ENCODE measurements at places on chromosomes 1 and 21. TPM values are rescaled to one million over a fixed set of nuclear protein-coding genes. Genes with fewer than 3 reads are reported as not detected.

Gene RUNX3
- not detected for total RNA-seq

Gene FLG2
- not detected for total RNA-seq

Gene S100A2
- total RNA-seq: 0.76 TPM

Gene NOS1AP
- 0.13 TPM for total RNA-seq

Gene CYP4B1
- total RNA-seq: not detected

Gene OR10R2
- not detected for total RNA-seq

Gene FCRLA
- 0.13 TPM for total RNA-seq

Gene TOMM20
- 92.5 TPM for total RNA-seq

Gene UBL4B
- not detected for total RNA-seq

Gene FCER1A
- total RNA-seq: not detected

Gene AXDND1
- not detected for total RNA-seq

Gene KANK4
- total RNA-seq: not detected

Gene RGS4
- 8.5 TPM for total RNA-seq

Gene OR2C3
- not detected for total RNA-seq

Gene THEMIS2
- 29.9 TPM for total RNA-seq

Gene IGSF21
- not detected for total RNA-seq

Gene RNF186
- not detected for total RNA-seq

Gene TRIM63
- not detected for total RNA-seq

Gene ATP5IF1
- 85.6 TPM for total RNA-seq

Gene ICOSLG
- 1.1 TPM for total RNA-seq

Gene CITED4
- total RNA-seq: 2.8 TPM

Gene TCEANC2
- 2.1 TPM for total RNA-seq

Gene SPRR3
- total RNA-seq: not detected

Gene PSRC1
- 4.5 TPM for total RNA-seq

Gene PRAMEF10
- not detected for total RNA-seq

Gene LY9
- total RNA-seq: not detected

Gene DOP1B
- 3.1 TPM for total RNA-seq

Gene CCDC24
- 1.4 TPM for total RNA-seq

Gene PCBP3
- 0.13 TPM for total RNA-seq

Gene SMYD2
- 193 TPM for total RNA-seq

Gene C1QB
- total RNA-seq: not detected

Gene RAP1GAP
- total RNA-seq: not detected

Gene RAB42
- 5.6 TPM for total RNA-seq

Gene OR10Z1
- not detected for total RNA-seq

Gene KIF14
- 2.1 TPM for total RNA-seq

Gene FAM3B
- not detected for total RNA-seq

Gene NKAIN1
- under 0.01 TPM for total RNA-seq

Gene KLF17
- total RNA-seq: not detected

Gene LCE1C
- not detected for total RNA-seq

Gene TMEM52
- 0.13 TPM for total RNA-seq

Gene ABCA4
- 27.9 TPM for total RNA-seq

Gene C1orf87
- not detected for total RNA-seq

Gene VTCN1
- total RNA-seq: not detected

Gene PLCH2
- under 0.01 TPM for total RNA-seq

Gene TRIM46
- total RNA-seq: 1.8 TPM

Gene LCA5L
- 0.38 TPM for total RNA-seq

Gene DNAJC28
- total RNA-seq: 0.89 TPM

Gene LRRC53
- total RNA-seq: not detected

Gene CR1L
- not detected for total RNA-seq

Gene CFAP57
- 0.25 TPM for total RNA-seq

Gene LAMC1
- 395 TPM for total RNA-seq

Gene VHLL
- 0.13 TPM for total RNA-seq

Gene F5
- total RNA-seq: not detected

Gene CEP104
- total RNA-seq: 12.2 TPM

Gene GPR137B
- total RNA-seq: 10.0 TPM

Gene UTS2
- not detected for total RNA-seq

Gene NGF
- 0.26 TPM for total RNA-seq
